GM12892 (cell line): ENCODE measurements at places on chromosomes 12 and 14.

GRCh38 chr12:62642486-62642885 is 175.9 kb downstream of the MON2 start:
- DNase-seq = no peak

DNA sequence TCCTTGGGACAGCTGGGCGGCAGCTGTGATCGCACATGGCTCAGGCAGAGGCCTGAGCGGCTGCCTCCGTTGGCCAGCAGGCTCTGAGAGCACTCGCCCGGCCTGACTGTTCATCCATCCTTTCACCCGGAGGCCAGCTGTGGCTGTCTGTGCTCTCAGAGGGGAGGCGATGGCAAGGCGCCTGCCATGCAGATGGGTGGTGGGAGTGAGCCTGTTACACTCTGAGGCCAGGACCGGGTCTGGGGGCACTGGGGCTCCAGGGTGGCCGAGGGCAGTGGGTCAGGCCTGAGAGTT is 292.3 kb downstream of the TMEM121 start:
- DNase-seq = no peak

DNA sequence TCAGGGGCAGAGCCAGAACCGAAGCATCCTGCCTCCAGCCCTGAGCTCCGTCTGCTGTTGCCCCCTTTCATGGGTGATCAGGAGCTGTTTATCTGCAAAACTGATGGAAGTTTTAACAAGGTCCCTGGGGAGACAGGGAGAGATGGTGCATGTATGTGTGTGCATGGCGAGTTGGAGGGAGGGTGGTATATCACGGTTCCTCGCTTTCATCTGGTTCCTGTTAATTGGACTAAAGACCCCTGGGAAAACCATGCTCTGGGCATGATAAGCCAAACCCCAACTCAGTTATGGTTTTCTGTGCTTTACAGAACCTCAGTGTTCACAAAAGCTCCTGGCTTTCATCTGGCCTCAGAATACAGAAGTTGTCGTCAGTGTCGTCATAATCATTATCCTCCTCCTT is 133.6 kb downstream of the KSR2 start:
- no peak for DNase-seq

DNA sequence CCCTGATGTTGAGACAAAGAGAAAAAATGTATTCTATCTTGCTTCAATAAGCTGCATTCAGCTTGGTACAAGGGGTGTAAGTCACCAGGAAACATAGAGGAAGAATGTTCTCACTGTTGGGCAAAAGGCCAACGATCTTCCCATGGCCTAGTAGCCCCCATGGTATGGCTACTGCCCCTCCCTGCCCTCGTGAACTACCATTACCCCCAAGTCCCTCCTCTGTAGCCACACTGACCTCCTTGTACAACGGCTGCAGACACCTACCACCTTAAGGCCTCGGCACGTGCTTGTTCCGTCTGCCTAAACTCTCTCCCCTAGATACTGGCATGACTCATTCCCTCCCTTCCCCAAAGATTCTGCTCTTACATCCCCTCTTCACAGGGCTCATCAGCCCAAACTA is 81.9 kb upstream of the ANO2 start:
- DNase-seq = no peak

- no peak for DNase-seq
Measured at GRCh38 chr12:67764946-67765619, 116.5 kb downstream of the DYRK2 start.
